Regular cardiac myocyte (primary cell): ENCODE measurements at places on chromosomes 5 and 9. TPM values are rescaled to one million over a fixed set of nuclear protein-coding genes. Genes with fewer than 3 reads are reported as not detected.

The SLC36A2 gene
- not detected in 2 replicates for total RNA-seq

The NR6A1 gene
- 0.19 and 0.56 TPM in 2 replicates for total RNA-seq

The UBAP2 gene
- 16.3 and 20.9 TPM in 2 replicates for total RNA-seq

The INVS gene
- total RNA-seq: 30.1 and 31.0 TPM in 2 replicates

The GPX8 gene
- total RNA-seq: 165 and 182 TPM in 2 replicates

The RETREG1 gene
- total RNA-seq: 0.38 and 1.4 TPM in 2 replicates

The ATP10B gene
- not detected in 2 replicates for total RNA-seq

The TRIM36 gene
- 0.38 and 0.56 TPM in 2 replicates for total RNA-seq

The PCDHGB7 gene
- 1.9 and 4.5 TPM in 2 replicates for total RNA-seq

The PCDHGB3 gene
- total RNA-seq: 1.9 and 4.5 TPM in 2 replicates

The PIP5KL1 gene
- 0.77 and 2.0 TPM in 2 replicates for total RNA-seq

The RPS14 gene
- 3,397 and 3,748 TPM in 2 replicates for total RNA-seq

The CANX gene
- 957 and 1,184 TPM in 2 replicates for total RNA-seq
